ENCODE measurements at places on chromosomes 1 and 21.

DNA sequence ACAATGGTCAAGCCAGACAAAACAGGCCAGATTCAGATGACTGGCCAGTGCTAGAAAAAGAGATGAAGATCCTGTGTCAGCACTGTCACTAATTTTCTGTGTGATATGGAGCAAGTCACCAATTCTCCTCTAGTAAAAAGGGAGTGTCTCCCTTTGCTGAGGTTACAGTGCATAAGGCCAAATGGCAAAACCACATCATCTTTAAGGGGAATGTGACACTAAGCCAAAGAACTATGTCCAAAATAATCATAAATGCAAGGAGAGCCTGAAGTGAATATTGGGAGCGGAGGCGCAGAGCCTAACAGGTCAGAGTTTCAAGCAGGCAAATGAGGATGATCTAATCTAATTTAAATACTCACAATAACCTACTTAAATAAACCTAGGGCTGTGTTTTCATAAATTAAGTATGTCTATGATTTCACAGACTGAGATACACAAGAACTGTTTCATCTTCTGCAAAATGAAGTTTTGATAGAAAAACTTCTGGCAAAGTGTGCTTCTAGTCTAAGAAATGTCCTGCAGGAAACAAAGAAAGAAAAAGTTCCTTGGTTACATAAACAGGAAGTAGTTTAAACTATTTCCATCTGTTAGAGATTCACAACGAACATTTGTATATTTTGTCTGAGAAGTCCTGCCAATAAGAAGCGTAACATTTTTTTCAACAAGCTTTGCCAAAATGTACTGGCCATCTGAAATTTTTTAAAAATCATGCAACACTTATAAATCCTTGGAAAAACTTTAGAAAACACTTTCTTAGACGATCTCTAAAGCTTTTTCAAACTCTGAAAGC is 290.2 kb downstream of the LRRC40 start:
- no peak for DNase-seq

DNA sequence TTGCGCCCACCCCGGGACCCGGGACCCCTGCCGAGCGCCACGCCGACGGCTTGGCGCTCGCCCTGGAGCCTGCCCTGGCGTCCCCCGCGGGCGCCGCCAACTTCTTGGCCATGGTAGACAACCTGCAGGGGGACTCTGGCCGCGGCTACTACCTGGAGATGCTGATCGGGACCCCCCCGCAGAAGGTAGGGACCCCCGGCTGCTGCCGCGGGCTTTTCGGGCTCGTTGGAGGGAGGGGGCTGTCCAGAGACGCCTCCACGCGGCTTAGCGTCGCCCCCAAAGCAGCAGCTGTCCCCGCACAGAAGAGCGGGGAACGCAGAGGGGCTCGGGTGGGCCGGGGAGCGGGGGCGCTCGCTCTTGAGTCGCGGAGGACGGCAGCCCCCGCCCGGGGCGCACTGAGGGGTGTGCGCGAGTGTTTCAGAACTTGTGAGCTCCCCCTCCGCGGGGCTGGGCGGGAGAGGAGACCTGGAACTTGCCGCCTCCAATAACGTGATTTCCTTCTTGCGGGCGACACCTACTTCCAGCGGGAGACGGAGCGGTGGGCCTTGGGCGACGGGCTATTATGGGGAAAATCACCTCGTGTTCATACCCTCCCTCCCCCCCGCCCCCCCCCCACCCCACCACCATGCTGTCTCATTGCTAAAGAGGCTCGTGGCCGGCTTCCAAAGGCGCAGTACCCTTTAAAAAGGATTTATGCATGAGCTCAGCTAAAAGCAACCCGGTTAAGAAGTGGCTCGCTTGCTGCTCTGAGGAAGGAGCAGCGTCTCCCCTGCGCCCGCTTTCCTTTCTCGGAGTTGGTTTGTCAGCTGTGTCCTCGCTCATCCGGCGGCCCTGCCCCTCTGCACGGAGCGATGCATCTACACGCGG is 664 bp downstream of the BACE2 start:
- DNase-seq = no peak

DNA sequence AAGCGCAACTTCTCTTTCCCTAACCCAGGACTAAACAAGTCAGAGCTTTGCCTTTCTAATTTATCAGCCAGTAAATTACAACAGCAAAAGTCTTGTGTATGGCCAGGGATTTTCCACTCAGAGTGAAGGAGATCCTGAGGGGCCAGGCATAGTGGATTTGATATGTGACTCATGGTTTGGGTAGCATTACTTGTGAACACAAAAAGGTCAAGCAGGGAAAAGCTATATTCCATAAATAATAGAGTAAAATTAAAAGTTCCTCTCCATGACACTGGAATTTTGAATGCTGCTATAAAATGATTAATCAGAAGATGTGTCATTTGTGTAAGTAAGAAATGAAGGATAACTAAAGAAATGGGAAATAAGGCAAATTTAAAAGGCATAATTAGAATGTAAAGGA is 284.8 kb downstream of the HLX start:
- no peak for DNase-seq

GRCh38 chr1:29272147-29272907 is 36.0 kb downstream of the PTPRU start:
- peak; percentile 30 for DNase-seq

GRCh38 chr1:28341591-28341990 is 12.8 kb downstream of the MED18 start:
- DNase-seq = no peak

Data from ELF-1 (cell line).